Osteoblast (primary cell): ENCODE measurements at places on chromosomes 2 and 18. TPM values are rescaled to one million over a fixed set of nuclear protein-coding genes. Genes with fewer than 3 reads are reported as not detected.

GRCh38 chr18:14089191-14089590, 43.0 kb downstream of the ZNF519 start:
- H3K4me3 ChIP-seq, result no peak overlapping the region
- no peak overlapping the region for H3K27ac ChIP-seq
- H3K36me3 ChIP-seq, result no peaks in the 10 kb centered on the region
- H3K27me3 ChIP-seq, result no peaks in the 10 kb centered on the region

GRCh38 chr18:69954719-69955480, 7.2 kb upstream of the CD226 start:
- H3K36me3 ChIP-seq, result no peaks in the 10 kb centered on the region
- H3K27ac ChIP-seq, result no peak overlapping the region
- no peaks in the 10 kb centered on the region for H3K27me3 ChIP-seq
- no peak overlapping the region for H3K4me3 ChIP-seq

GRCh38 chr2:231955758-231956472, 5.6 kb upstream of the DIS3L2 start:
- H3K4me3 ChIP-seq, result no peak overlapping the region
- no peaks in the 10 kb centered on the region for H3K36me3 ChIP-seq
- H3K4me1 ChIP-seq, result no peaks in the 10 kb centered on the region
- H3K27ac ChIP-seq, result no peak overlapping the region

CNRIP1 gene
- 43.4 and 46.3 TPM in 2 replicates for total RNA-seq

DNA sequence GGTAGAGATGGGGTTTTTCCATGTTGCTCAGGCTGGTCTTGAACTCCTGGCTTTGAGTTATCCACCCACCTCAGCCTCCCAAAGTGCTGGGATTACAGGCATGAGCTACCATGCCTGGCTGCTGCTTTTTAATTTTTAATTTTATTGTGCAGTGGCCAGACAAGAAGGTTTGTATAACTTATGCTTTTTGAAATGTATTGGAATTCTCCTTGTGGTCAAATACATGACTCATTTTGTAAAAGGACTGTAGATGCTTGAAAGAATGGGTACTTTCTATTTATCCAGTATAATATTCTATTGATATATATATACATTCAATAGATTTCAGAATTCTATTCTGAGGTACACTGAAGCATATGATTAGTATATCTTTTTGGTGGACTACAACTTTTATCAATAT, 82.6 kb upstream of the ST3GAL5 start:
- DNase-seq, result no peak
- peaks cover 8% of the 10 kb centered on the region for H3K27me3 ChIP-seq
- no peaks in the 10 kb centered on the region for H3K36me3 ChIP-seq
- no peaks in the 10 kb centered on the region for H3K4me1 ChIP-seq
- H3K4me3 ChIP-seq, result no peak overlapping the region
- no peak overlapping the region for H3K27ac ChIP-seq

GRCh38 chr2:58046335-58046584, 346 bp upstream of the VRK2 start:
- no peaks in the 10 kb centered on the region for H3K27me3 ChIP-seq
- no peaks in the 10 kb centered on the region for H3K36me3 ChIP-seq
- DNase-seq, result no peak

TGFA gene
- total RNA-seq, result not detected in 2 replicates

DNA sequence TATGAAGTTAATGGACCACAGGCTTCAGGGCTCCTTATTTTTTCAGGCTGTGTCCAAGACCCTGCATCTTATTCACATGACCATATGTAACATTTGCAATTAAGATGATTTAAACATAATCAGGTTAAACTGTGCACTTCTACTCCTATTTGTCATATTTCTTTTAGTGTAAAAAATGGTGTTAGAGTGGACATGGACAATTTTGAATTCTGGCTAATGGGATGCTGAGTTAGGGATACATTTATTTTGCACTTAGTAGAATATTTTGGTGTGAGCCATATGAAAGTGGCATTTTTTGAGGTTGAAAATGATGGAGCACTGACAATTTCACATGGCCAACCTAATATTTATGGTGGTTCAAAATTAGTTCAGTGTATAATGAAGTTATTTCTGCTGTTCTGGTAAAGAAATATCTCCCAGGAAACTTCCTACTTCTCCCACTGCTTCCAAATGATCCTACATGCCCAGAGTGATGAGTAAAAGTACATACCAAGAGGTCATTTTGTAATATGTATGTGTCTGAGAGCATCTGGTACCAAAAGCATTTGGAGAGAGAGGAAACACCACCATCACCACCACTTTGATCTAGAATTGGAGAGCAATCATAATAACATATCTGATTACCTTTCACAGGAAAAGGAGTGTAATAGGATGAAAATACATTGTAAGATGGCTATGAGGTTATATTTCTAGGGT, 36.0 kb downstream of the GULP1 start:
- H3K27me3 ChIP-seq, result no peaks in the 10 kb centered on the region
- no peak overlapping the region for H3K4me3 ChIP-seq
- DNase-seq, result no peak
- peaks cover 23% of the 10 kb centered on the region for H3K4me1 ChIP-seq
- no peaks in the 10 kb centered on the region for H3K36me3 ChIP-seq

GRCh38 chr2:7609556-7609955, 692.3 kb downstream of the RNF144A start:
- no peak overlapping the region for H3K4me3 ChIP-seq
- H3K27me3 ChIP-seq, result no peaks in the 10 kb centered on the region
- no peak for DNase-seq
- H3K27ac ChIP-seq, result no peak overlapping the region
- H3K4me1 ChIP-seq, result no peaks in the 10 kb centered on the region

GRCh38 chr2:222711315-222711940, 40.0 kb downstream of the MOGAT1 start:
- no peak for DNase-seq
- no peak overlapping the region for H3K27ac ChIP-seq
- H3K27me3 ChIP-seq, result no peaks in the 10 kb centered on the region
- H3K4me3 ChIP-seq, result no peak overlapping the region
- peaks cover 17% of the 10 kb centered on the region for H3K4me1 ChIP-seq

DNA sequence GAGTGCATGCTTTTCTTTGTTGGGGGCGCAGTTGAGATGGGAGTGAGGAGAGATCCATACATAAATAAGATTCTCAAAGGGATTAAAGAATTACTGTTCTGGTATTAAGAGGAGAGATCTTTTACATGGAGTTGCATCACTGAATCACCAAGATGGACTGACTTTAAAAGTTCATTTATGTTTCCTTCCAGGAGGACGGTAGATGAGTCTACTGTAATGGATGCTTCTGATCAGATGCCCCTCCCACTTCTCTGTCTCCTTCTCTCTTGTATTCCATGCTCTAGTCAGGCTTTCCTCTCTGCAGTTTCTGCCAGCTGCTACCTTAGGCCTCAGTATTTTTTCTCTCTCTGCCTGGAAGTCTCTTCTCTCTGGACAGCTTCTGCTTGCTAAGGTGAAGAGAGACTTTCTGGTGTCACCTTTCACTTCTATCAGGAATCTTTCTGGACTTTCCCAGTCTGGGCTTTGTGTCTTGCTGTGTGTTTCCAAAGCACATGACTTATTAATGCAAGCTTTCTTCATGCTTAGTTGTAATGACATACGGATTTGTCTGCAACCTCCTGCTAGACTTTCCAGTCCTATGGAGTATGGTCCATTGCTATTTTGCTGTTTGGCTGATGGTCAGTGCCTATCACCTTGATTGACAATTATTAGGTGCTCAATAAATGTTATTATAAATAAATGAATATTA, 23.6 kb downstream of the FAM171B start:
- no peak overlapping the region for H3K27ac ChIP-seq
- no peak overlapping the region for H3K4me3 ChIP-seq
- H3K27me3 ChIP-seq, result no peaks in the 10 kb centered on the region
- peaks cover 2% of the 10 kb centered on the region for H3K4me1 ChIP-seq
- no peak for DNase-seq

DNA sequence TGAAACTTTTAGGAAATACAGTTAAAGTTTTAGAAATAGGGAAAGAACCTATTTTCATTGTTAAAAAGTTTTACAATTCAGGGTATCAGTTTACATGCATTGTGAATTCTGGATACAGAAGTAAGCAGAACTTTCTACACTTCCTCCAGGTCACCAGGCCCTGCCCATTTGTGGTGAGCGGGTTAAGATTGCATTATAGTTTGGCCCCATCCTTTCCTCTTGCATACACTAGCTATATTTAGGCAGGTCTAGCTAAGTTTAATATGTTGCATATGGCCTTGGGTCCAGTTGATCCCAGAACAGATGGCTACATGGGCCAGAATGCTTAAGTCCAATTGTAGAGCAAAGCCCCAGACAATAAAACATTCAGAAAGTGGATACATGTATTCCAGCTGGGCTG, 4.8 kb downstream of the VWA3B start:
- no peak for DNase-seq
- H3K27me3 ChIP-seq, result peaks cover 18% of the 10 kb centered on the region
- peaks cover 4% of the 10 kb centered on the region for H3K4me1 ChIP-seq

IL36B gene
- not detected in 2 replicates for total RNA-seq

GRCh38 chr2:2950403-2950952, 427.1 kb downstream of the EIPR1 start:
- DNase-seq, result no peak
- H3K36me3 ChIP-seq, result no peaks in the 10 kb centered on the region
- H3K4me1 ChIP-seq, result no peaks in the 10 kb centered on the region
- no peaks in the 10 kb centered on the region for H3K27me3 ChIP-seq

DNA sequence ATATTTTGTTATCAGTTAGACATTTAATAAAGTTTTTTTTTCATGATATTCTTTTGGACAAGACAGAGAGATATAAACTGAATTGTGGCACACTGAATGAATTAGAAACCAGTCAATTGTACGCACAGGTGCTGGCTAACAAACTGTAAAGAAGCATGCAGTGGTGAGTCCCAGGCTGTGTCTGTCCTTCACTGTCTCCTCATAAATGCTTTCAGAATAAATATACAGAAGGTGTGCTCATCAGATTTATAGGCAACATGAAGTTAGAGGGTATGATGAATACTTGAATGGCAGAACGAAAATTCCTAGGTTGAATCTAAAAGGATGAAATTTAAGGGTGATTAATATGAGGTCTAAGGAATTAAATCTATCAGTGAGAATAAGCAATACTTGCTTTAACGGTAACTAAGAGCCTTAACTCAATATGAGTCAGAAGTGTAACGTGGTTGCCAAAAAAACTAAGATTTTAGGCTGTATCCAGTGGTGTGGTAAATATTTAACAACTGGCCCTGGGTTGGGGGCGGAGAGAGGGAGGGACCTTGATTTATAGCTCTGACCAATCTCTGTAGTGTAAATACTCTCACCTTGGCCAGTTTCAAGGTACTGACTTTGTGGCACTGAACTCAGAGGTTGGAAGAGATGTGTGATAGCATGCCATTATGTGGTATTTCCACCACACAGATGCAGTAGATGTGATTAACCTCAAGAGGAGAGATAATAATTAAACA, 41.9 kb upstream of the AAK1 start:
- H3K27me3 ChIP-seq, result peaks cover 2% of the 10 kb centered on the region
- no peak overlapping the region for H3K27ac ChIP-seq
- H3K4me3 ChIP-seq, result no peak overlapping the region
- H3K4me1 ChIP-seq, result peaks cover 16% of the 10 kb centered on the region
- peak; percentile 11 for DNase-seq
- H3K36me3 ChIP-seq, result no peaks in the 10 kb centered on the region

LDLRAD4 gene
- total RNA-seq, result under 0.01 and 0.88 TPM in 2 replicates

KLHL29 gene
- 1.5 and 3.3 TPM in 2 replicates for total RNA-seq

DNA sequence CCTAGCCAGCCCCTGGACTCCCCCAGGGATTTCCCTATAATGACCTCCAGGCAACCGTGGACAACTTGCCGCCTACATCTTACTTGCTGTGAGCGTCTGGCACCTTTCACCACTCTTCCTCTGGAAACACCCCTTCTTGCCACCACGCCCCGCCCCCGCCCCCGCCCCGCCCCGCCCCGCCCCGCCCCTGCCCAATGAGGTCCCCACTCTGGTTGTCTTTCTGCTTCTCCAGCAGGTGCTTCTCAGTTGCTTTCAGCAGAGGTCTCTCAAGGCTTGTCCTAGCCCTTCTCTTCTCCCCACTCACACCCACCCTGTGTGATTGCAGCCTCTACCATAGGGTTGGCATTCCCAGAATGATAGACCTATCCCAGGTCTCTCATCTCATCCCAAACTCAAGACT, 214.5 kb downstream of the EN1 start:
- no peaks in the 10 kb centered on the region for H3K36me3 ChIP-seq
- no peak for DNase-seq
- no peaks in the 10 kb centered on the region for H3K4me1 ChIP-seq
- H3K4me3 ChIP-seq, result no peak overlapping the region
- no peak overlapping the region for H3K27ac ChIP-seq

CIB4 gene
- not detected in 2 replicates for total RNA-seq

- DNase-seq, result no peak
- H3K36me3 ChIP-seq, result peaks cover 4% of the 10 kb centered on the region
- H3K27ac ChIP-seq, result no peak overlapping the region
- H3K4me3 ChIP-seq, result no peak overlapping the region
- H3K4me1 ChIP-seq, result peaks cover 3% of the 10 kb centered on the region
- no peaks in the 10 kb centered on the region for H3K27me3 ChIP-seq
Observed at GRCh38 chr2:11236335-11236734, 81.1 kb downstream of the SLC66A3 start.

DNA sequence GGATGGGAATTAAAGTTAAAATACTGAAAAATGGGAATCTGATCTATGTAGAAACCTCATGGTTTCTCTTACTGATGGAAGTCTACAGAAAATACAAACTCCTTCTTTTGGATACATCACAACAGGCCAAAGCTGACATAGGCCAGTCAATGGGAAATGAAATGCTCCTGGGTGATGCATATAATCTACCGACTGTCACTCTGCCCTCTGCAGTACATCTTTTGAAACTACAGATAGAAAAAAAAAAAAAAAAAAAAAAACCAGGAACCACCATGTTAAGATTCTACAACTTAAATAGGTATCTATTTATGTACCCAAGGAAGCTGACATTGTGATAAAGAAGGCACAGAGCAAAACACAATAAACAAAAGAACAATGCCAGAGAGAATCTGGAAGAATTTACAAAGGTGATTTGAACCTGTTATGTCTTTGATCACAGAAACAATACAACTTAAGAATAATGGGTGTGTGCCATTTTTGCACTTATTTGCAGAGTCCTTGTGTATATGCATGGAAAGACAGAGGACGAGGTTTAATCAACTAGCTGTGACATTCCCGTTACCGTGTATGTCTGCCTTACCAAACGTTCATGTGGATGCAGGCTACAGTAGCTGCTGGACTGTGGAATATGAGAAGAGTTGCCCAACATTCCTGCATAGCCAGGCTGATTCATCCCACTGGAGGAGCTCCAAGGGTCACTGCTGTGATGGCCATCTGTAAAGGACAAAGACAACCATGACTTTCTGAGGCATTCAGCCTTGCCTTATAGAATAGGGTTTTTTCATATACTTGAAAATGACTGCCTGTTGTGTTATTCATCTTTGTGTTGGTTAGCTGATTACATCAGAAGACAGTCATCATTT, 312.7 kb downstream of the TCF4 start:
- H3K4me3 ChIP-seq, result peak overlapping the region; percentile 9
- peaks cover 33% of the 10 kb centered on the region for H3K4me1 ChIP-seq
- peaks cover 18% of the 10 kb centered on the region for H3K36me3 ChIP-seq
- DNase-seq, result no peak
- H3K27me3 ChIP-seq, result no peaks in the 10 kb centered on the region
- H3K27ac ChIP-seq, result peak overlapping the region; percentile 59

DNA sequence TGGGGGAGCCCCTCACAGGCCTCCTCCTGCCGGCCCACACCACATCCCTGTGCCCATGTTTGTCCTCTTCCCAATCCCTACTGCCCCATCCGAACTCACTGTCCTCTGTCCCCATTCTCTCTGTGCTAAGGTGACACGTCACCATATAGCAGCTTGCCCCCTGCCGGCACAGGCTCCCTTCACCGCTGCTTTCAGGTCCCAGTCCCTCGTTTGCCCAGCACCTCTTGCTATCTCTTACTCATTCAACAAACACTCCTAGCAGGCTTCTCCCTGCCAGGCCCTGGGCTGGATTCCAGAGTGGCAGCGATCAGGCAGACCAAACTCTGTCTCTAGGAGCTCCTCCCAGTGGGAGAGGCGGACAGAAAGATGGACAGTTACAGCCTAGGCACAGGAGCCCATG, 74.3 kb downstream of the TFCP2L1 start:
- no peak overlapping the region for H3K4me3 ChIP-seq
- H3K36me3 ChIP-seq, result no peaks in the 10 kb centered on the region
- peaks cover 4% of the 10 kb centered on the region for H3K27me3 ChIP-seq
- H3K4me1 ChIP-seq, result no peaks in the 10 kb centered on the region
- no peak for DNase-seq
